Tibial nerve (tissue), 4 donors: ENCODE measurements at places on chromosomes 16 and 17. TPM values are rescaled to one million over a fixed set of nuclear protein-coding genes. Genes with fewer than 3 reads are reported as not detected.

- peak overlapping the region; percentile 15 for H3K4me3 ChIP-seq
- no peak for DNase-seq
- no peak overlapping the region for H3K27ac ChIP-seq
- H3K36me3 ChIP-seq, result no peaks in the 10 kb centered on the region
Observed at GRCh38 chr17:76498876-76499251, 2.4 kb downstream of the RHBDF2 start.

- peaks cover 5% of the 10 kb centered on the region for H3K4me1 ChIP-seq
- no peak overlapping the region for H3K4me3 ChIP-seq
- DNase-seq, result no peak
- H3K27me3 ChIP-seq, result no peaks in the 10 kb centered on the region
- no peaks in the 10 kb centered on the region for H3K36me3 ChIP-seq
Observed at GRCh38 chr16:16150117-16150877, 73.0 kb downstream of the ABCC6 start.

DNA sequence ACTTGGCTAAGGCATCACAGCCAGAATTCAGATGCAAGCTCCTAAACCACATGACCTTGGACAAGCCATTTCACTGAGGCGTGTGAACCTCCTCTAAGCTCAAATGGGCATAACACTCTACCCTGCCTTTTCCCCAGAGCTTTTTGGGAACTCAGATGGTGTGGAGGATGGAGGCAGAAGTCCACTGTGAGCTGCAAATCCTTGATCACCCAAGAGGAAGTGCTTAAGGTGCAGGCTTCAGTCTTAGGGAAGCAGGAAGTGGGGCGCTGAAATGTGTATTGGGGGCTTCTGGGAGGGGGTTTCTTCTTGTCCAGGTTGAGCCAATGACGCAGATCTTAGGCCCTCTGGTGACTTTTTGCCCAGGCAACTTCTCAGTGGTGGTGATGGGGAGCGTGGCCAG lies 12.9 kb downstream of the CIITA start:
- H3K27me3 ChIP-seq, result no peaks in the 10 kb centered on the region
- no peaks in the 10 kb centered on the region for H3K36me3 ChIP-seq
- no peak overlapping the region for H3K27ac ChIP-seq
- H3K4me1 ChIP-seq, result peaks cover 19% of the 10 kb centered on the region

DNA sequence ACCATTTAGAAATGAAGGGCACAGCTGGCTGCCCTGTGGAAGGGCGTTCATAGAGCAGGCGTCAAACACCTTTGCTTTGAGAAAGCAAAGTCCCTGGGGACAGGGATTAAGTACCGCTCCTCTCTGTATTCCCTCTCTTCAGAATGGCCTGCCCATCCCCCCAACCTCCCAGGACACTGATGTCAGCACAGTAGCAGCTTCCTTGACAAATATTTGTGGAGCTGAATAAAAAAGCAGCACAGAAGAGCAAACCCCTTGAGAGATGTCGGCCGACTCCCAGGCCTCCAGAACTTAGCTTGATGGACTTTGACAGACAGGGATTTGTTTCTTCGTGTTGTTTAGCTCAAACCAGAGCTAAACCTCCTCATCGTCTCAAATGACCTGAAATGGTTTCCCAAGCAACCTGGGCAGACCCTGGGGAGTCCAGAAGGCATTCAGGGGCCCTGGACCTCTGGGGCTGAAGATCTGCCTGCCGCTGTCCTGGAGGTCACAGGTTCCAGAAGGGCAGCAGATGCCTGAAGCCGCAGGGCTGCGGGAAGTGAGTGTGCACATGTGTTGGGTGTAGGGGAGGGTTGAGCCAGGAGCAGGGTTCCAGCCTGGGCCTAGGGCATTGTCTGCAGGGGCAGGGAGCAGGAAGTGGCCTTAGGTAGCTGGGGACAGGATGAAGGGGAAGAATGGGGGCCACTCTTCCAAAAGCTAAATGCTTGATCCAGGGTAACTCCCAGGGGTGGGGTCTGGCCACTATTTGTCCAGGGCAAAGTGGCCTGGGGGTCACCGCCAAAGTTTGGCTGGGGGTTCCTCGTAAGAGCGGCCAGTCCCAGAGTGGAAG lies 42.3 kb upstream of the NKD1 start:
- no peak for DNase-seq
- H3K36me3 ChIP-seq, result no peaks in the 10 kb centered on the region
- no peaks in the 10 kb centered on the region for H3K27me3 ChIP-seq

GRCh38 chr17:83028851-83029250 lies 50.6 kb upstream of the METRNL start:
- DNase-seq, result no peak
- H3K27me3 ChIP-seq, result no peaks in the 10 kb centered on the region
- H3K36me3 ChIP-seq, result no peaks in the 10 kb centered on the region
- H3K4me1 ChIP-seq, result no peaks in the 10 kb centered on the region

GRCh38 chr16:67948015-67948414 lies 4.1 kb upstream of the LCAT start:
- H3K4me3 ChIP-seq, result no peak overlapping the region
- peaks cover 27% of the 10 kb centered on the region for H3K36me3 ChIP-seq
- DNase-seq, result no peak
- H3K27me3 ChIP-seq, result no peaks in the 10 kb centered on the region
- no peak overlapping the region for H3K27ac ChIP-seq

GRCh38 chr17:2852221-2852620 lies 56.0 kb downstream of the RAP1GAP2 start:
- H3K4me1 ChIP-seq, result no peaks in the 10 kb centered on the region
- peak overlapping the region; percentile 84 for H3K27ac ChIP-seq
- no peak overlapping the region for H3K4me3 ChIP-seq
- peaks cover 33% of the 10 kb centered on the region for H3K27me3 ChIP-seq
- no peaks in the 10 kb centered on the region for H3K36me3 ChIP-seq

DNA sequence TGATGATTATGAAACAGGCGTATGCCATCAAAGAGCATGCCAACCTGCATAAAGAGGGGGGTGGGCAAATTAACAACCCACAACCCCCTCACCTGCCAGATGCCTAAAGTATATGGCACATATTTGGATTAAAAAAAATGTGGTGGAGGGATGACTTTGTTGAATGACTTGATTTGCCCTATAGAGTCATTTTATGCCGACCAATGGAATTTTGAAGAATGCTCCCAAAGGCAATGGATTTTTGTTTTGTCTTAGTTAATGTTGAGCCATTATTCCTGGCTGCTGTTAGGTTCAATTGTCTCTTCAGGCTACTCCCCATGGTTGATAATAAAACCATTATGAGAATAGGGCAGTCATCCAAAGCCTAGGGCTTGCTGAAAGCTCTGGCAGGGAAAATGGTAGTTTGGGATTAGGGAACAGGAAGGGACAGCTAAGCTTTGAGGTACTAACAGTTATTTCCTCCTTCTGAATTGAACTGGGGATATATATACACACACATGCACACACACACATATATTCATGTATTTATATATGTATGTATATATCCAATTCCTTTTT lies 5.8 kb upstream of the CHCT1 start:
- H3K36me3 ChIP-seq, result no peaks in the 10 kb centered on the region
- no peak overlapping the region for H3K27ac ChIP-seq
- no peaks in the 10 kb centered on the region for H3K4me1 ChIP-seq

- peak overlapping the region; percentile 78 for H3K27ac ChIP-seq
- H3K4me1 ChIP-seq, result peaks cover 14% of the 10 kb centered on the region
- DNase-seq, result no peak
- H3K4me3 ChIP-seq, result no peak overlapping the region
Observed at GRCh38 chr17:38326996-38327792, 16.6 kb downstream of the GPR179 start.

- DNase-seq, result no peak
- no peaks in the 10 kb centered on the region for H3K4me1 ChIP-seq
- H3K27me3 ChIP-seq, result no peaks in the 10 kb centered on the region
- no peak overlapping the region for H3K27ac ChIP-seq
Observed at GRCh38 chr16:85366031-85366763, 246.9 kb upstream of the GSE1 start.

DNA sequence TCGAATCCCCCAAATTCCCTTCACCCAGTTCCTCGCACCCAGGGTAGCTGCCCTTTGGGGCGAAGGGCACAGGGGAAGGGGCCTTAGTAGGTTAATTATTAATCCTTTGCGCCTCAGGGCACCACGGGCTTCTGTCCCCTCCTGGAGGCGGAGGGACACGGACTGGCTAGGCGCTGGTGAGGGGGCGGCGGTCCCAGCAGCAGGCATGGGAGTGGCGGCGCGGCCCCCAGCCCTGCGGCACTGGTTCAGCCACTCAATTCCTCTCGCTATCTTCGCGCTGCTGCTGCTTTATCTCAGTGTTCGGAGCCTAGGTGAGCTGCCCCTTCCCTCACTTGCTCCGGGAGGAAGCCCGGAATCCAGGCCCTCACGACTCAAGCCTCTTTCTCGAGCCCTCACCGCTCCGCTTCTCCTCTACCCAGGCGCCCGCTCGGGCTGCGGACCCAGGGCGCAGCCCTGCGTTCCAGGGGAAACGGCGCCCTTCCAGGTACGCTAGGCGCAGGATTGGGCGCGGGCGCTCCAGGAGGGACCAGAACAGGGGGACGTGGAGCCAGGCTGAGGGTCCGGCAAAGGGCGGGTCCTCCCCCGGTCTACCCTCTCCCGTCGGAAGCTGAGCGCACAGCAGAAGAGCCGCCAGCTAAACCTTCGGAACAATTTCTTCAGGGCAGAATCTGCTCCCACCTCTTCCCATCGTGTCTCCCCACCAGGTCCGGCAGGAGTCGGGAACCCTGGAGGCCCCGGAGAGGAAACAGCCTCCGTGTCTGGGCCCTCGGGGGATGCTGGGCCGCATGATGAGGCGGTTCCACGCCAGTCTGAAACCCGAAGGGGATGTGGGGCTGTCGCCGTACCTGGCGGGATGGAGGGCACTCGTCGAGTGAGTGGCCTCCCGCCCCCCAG lies at the start of gene GLTPD2:
Gene GLTPD2 (plus strand): TSS at position 158 of the 894 bp plus-strand sequence. CDS start 48 bp downstream, at position 206.
- no peak for DNase-seq
- H3K36me3 ChIP-seq, result no peaks in the 10 kb centered on the region
- no peaks in the 10 kb centered on the region for H3K27me3 ChIP-seq
- peak within 1 kb of the TSS; percentile 92 for H3K4me3 ChIP-seq

GRCh38 chr16:26599785-26600104 lies 467.0 kb upstream of the C16orf82 start:
- H3K4me1 ChIP-seq, result no peaks in the 10 kb centered on the region
- no peak overlapping the region for H3K4me3 ChIP-seq
- no peaks in the 10 kb centered on the region for H3K36me3 ChIP-seq
- DNase-seq, result no peak

DNA sequence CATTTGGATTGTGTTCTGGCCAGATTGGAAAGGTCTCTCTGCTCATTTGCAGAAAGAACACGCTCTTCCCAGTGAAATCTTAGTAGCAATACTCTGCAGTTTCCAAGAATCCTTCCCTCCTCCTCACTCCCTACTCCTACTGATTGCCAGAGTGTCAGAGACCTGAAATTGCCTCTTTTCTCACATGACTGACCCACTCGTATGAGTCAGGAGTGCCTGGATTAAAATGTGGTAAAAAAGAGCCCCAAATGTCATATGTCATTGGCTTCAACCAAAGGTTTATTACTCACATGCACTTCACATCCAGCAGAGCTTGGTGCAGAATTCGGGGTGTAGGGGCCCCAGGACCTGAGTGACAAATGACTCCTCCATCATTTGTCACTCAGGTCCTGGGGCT lies 39.7 kb upstream of the IRX3 start:
- no peak overlapping the region for H3K4me3 ChIP-seq
- no peaks in the 10 kb centered on the region for H3K4me1 ChIP-seq

DNA sequence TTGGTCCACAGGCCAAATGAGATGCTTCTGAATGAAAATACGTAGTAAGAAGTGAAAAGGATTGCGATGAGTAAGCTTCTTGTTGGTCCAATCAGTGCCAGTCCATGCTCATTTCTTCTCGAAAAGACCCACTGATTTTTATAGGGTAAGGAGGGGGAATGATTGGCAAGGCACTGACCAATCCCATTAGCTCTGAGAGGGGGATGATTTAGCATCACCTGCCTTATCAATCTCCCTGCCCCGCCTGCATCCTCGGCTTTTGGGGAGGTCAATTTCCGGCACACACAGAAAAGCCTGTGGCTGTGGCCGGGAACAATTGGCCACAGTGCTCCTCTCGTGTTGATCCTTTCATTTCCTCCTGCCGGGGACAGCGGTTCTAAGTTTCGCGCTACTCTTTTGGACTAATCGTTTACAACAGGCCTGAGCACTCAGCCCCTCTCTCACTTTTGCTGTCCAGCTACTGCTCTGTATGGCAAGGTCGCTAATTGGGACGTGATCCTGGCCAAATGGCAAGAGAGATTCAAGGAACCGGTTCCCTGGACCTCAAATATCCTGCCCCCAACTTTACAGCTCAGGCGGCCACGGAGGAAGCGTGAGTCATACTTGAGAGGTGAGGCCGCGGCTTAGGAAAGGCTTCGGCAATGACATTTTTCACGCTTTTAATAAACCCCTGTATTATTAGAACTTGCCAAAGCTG lies 43.1 kb downstream of the TBX4 start:
- no peaks in the 10 kb centered on the region for H3K36me3 ChIP-seq
- DNase-seq, result no peak
- no peak overlapping the region for H3K4me3 ChIP-seq
- no peaks in the 10 kb centered on the region for H3K27me3 ChIP-seq
- H3K27ac ChIP-seq, result no peak overlapping the region

Gene PRSS33
- total RNA-seq, result not detected

Gene MRTFB
- 76.9 TPM for total RNA-seq

Gene CACNG5
- total RNA-seq, result not detected

Gene TTLL6
- 1.4 TPM for total RNA-seq

Gene GALR2
- not detected for total RNA-seq
